KG1 (cell line): ENCODE measurements at places on chromosomes 3 and 15.
A peak's percentile ranks its signal among the peaks of the same experiment; 100 is the strongest.

- no peak for DNase-seq
Observed at GRCh38 chr15:38168467-38169070, 84.1 kb upstream of the SPRED1 start.

DNA sequence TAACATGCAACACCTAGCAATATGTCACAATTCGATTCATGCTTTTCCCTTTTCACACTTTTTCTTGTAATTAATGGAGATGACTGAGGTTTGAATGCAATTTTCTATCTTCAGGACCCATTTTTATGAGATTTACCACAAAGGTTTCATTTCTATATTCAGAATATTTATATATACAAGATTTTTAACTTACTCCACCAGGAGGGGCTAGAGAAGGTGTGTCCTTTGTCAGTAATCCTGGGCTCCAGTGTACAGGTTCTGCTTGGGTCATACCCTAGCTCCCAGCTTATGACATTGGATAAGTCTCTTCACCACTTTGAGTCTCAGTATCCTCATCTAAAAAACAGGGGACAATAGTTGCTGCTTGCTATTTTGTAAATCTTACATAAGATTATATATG, 95.7 kb upstream of the SLC24A5 start:
- DNase-seq = no peak

DNA sequence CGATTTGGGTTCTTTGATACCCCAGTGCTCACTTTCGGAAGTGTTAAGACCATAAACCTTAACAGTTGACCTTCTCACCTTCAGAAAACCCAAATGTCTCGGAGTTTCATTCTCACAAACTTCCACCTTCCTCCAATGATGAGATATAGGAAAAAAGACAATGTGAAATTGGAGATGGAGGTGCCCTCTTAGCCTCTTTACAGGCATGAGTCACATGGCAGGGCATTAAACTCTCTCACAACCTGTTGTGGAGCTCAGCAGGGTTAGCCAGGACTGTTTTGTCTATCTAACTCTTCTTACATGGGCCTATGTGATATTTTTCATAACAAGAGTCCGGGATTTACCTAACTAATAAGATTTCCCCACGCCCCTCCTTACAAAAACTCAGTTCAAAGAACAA, 10.7 kb downstream of the AGTR1 start:
- no peak for DNase-seq

- no peak for DNase-seq
Observed at GRCh38 chr3:150786791-150787190, 23.8 kb upstream of the SIAH2 start.

- no peak for DNase-seq
Observed at GRCh38 chr15:95624100-95624499, 706.4 kb upstream of the NR2F2 start.

GRCh38 chr3:106703524-106703923, 673.7 kb upstream of the CCDC54 start:
- DNase-seq = no peak

DNA sequence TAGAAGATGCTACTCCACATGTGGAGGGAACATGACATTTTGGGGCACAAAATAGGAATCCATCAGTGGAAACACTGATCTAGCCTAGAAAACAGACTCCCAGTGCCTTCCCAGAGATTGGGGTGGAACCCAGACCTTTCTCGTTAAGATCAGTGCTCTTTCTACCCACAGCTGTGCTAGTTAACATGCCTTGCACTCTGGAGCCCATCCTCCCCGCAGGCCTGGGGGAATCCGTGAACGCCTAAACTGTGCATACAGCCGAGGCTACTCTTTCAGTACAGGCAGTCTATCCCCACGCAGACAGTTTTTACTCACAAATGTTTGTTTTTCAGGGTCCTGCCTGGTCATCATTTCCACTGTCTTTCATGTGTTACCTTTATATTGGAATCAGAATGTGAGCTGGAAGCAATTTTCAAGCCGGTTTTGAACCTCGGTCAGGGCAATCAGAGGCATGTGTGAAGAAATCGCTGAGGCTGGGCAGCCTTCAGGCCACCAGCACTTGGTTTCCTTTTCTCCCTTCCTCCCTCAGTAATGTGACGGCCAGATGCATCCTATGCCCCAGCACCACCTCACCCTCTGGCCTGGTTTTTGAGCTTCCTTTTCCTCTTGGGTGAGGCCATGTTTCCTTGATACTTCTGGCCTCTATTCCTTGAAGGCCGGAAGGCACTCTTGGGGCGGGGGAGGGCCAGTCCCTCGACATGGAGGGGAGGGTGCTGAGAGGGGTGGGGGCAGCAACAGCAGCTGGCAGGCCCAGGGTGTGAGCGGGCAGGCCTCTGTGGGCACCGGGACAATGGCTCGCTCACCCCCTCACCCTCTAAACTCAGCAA, 123.6 kb upstream of the GALNT15 start:
- DNase-seq = peak; percentile 51

DNA sequence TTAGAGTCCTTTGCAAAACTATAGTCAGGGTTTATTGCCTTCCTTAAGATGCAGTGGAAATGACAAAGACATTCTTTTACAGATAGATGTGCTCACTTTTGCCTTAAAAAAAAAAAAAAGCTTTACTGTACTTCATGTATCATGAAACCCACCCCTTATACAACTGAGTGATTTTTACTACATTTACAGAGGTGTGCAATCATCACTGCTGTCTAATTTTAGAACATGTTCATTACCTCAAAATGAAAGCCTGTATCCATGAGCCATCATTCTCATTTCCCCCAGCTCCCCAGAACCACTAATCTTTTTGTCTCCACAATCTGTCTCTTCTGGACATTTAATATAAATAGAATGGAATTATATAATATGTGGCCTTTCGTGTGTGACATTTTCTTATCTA, 111.9 kb downstream of the NR1I2 start:
- no peak for DNase-seq

- no peak for DNase-seq
Observed at GRCh38 chr3:51389423-51390183, 1.5 kb upstream of the RBM15B start.

GRCh38 chr3:114770874-114771273, 376.2 kb downstream of the ZBTB20 start:
- DNase-seq = no peak

DNA sequence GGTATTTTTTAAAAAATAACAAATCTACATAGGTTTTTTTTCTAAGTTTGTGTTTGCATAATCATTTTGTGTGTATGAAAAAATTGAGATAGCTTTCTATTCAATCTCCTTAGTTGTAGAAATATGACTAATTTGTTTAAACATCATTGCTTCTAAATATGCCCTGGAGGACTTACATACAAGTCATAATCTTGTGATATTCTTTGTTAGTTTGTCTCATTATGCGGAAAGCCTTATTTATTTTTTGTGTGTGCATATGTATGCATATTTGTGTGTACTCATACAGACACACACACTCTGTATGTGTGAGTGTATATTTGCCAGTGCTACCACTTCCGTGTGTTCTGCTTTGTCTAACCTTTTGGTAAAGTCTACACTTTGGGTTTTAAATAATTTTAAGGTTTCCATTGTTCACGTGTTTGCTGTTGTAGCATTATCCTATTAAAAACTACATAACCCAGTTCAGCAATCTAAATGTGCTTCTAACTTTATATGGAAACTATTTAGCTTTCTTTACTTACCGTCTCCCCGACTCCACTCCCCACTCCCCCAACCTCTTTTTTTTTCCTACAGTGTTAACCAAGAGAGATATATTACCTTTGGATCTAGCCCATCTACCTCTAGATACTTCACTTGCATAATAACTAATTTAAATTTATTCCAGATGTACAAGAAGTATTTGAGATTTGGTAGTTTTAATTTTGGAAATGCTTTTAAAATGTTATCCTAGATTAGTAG, 111.7 kb downstream of the FNDC3B start:
- DNase-seq = no peak

DNA sequence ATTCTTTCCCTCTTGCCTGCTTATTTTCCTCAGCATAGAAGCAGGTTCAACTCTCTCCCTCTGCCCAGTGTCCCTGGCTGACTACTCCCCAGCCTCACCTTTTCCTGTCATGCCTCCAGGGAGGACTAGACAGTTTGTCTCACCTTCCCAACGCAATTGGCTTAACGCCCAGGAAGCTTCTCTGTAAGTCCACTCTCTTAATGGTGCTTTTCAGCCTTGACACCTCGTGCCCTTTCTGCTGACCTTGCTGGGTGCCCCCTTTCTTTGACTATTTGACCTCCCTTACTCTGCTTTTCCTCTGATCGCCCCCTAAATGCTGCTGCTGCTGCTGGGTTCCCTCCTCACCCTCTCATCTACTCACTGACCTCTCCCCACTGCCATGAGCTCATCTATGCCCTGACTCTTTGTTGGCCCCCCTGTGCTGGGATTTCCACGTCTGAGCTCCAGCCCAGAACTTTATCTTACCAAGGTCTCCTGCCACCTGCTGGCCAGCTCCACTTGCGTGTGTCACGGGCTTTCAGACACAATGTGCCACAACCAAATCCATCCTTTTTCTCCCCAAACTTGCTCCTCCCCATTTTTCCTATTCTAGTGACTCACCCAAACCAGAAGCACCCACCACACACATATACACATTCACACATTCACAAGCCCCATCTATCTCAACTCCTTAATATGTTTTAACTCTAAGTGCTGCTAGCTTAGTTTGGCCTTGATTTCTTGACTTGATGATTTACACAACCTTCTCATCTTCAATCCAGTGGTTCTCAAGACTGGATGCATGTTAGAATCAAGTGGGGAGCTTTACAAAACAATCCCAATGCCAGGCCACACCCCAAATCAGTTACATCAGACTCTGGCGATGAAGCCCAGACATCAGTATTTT, 16.6 kb downstream of the EPB42 start:
- DNase-seq = peak; percentile 9

DNA sequence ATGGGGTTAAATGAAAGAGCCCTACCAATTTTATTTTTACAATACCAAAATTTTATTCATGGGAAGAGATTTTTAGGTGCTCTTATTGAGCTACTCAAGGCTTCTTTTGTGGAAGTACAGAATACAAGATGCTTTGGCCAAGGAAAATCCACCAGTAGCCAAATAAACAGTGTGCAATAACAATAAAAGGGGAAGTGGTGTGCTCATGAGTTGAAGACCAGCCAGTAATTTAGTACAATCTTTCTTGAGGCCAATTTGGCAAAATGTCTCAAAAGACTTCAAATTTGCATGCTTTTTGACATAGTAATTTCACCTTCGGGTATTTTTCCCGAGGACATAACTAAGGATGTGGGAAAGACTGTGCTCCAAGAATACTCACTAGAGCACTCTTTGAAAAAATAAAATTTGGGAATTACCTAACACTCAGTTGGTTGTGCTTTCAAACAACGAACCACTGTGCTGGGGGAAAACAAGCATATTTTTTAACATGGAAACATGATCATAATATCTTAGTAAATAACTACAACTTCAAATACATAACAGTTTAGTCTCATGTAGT, 294.0 kb downstream of the DIPK2A start:
- DNase-seq = no peak

- DNase-seq = no peak
Observed at GRCh38 chr3:44962621-44963393, 13.2 kb downstream of the ZDHHC3 start.

GRCh38 chr3:23940775-23941174, 4.3 kb upstream of the NR1D2 start:
- no peak for DNase-seq

GRCh38 chr15:31328428-31328968, 1.9 kb downstream of the KLF13 start:
- no peak for DNase-seq

DNA sequence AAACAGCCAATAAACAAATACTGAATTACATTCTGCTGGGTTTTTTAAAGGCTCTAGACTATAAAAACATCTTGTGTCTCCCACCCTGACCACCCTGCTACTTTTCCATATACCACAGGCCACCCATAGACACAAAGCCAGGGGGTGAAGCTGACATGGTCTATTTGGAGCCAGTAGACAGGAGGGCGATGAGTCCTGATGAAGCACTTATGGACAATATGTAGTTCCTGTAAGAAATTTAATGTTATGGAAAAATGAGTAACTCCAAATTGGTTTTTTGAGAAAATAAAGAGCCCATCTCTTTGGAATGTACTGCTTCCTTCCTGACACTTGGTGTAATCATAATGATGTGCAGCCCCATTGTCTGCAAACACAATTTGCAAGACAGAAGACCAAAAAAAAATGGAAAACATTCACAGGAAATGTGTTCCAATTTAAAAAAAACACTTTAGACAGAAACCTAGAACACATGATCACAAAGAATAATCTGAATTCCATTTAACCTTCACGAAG, 11.8 kb downstream of the SSR3 start:
- no peak for DNase-seq

GRCh38 chr3:4426782-4427344, 40.2 kb downstream of the SUMF1 start:
- DNase-seq = no peak

DNA sequence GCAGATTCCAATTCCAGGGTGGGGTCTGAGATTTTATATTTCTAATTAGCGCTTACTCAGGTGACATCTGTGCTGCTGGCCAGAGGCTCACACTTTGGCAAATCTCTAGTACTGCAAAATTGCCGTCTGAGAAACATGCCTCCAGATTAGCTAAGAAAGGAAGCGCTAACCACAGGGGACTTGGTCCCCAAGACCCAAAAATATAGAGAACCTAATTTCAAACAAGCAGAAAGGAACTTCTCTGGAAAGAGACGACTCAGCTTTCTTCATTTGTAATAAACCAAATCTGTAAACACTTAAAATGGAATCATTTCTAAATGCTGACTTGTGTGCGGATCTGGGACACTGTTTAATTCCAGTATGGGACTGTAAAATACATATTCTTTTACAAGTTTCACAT, 55.7 kb downstream of the B3GNT5 start:
- DNase-seq = no peak

DNA sequence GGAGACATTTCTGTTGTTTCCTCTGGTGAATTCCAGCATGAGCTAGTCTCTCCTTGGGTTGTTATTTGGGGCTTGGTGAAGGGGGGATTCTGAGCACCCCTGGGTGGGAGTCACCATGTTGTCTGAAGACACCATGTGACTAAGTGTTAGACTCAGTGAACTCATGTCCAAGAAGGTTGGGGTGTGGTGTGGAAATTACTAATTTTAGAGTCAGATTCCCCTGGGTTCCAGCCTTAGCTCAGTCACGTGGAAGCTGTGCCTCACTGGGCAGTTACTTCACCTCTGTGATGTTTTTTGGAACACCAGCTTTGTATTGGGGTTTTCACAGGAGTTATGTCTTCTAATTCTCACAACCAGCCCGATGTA, 171.5 kb downstream of the RPLP1 start:
- no peak for DNase-seq

DNA sequence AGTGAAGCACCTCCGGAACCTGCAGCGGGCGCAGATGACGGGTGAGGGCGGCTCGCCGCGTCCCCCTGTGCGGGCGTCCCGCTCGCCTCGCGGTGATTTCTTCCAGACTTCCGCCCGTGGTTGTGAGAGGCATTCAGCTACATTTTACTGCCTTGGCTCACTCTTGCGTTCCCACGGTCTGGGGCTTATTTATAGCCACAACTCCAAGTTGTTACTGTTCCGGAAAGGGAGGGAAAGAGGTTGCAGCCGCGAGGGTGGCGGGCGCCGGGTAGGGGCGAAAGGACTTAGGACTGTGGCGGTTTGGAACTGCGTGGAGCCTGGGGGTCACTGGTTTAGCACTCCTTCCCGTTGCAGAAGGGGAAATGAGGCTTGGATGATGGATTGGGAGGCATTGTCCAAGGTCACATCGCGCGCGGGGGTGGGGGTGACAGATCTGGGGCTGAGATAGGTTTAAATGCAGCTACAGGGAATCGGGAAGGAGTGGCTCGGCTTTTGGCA, 1.1 kb downstream of the HES1 start:
- DNase-seq = no peak

GRCh38 chr15:48285329-48286214, 45.7 kb upstream of the DUT start:
- DNase-seq = peak; percentile 75
